Activated CD4-positive, CD25-positive, alpha-beta regulatory T cell treated with anti-CD3 and anti-CD28 coated beads, Interleukin-2, amount 50 U/mL, for 72 hours (primary cell): ENCODE measurements at places on chromosomes 6 and 20.

DNA sequence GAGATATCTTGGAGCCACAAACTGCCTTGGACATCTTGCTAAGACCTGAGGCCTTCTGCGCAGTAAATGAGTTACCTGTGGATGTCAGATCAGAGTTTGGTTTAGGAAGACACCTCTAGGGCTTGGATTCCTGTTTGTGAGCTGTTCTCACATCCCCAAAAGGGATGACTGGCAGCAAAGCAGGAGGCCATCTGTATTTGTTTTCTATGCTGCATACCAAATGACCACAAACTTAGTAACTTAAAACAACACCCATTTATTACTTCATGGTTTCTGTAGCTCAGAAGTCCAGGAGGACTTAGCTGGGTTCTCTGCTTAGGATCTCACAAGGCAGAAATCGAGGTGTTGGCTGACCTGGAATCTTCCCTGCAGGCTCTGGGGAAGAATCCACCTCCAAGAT is 116.7 kb downstream of the UNC5CL start:
- no peak for DNase-seq

GRCh38 chr6:115302731-115303130 is 758.0 kb downstream of the FRK start:
- no peak for DNase-seq

- DNase-seq = no peak
Measured at GRCh38 chr6:1576166-1576565, 33.5 kb upstream of the FOXC1 start.

GRCh38 chr6:116328528-116328903 is 42.2 kb upstream of the DSE start:
- DNase-seq = no peak

GRCh38 chr20:53269380-53269779 is 297.2 kb downstream of the TSHZ2 start:
- DNase-seq = no peak
